Mesothelial cell of epicardium (in vitro differentiated cells): ENCODE measurements at places on chromosomes 12 and 14.

DNA sequence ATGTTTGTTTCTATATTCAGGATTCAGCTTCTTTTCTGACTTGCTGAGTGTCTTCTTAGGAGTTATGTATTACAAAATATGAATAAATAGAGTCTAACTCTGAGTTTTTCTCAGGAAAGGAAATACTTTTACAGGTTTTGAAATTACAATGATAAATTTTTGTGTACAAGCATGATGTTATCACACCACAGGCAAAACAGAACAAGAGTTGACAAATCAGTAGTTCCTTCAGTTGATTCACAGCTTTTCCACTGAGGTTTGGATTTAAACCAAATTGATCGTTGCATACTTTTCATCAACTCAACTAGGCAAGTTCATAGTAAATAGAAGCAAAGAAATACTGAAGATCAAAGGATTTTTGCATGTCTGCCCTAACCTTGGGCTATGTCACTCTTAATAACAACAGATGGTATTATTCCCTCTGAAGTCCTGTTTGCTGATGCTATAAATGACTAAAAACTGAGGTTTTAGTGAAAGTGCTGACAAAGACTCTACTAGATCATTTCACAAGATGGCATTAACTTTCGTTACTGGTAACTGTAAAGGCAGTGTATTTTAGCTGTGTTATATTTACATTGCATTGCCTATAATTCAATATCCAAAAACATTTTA is 520.2 kb downstream of the FLRT2 start:
- DNase-seq = no peak

- DNase-seq = no peak
Measured at GRCh38 chr12:578748-579419, 84.4 kb downstream of the NINJ2 start.

GRCh38 chr12:67042697-67043131 is 226.4 kb upstream of the CAND1 start:
- DNase-seq = no peak

GRCh38 chr12:53211476-53212381 is 4.7 kb upstream of the ITGB7 start:
- DNase-seq = no peak

- DNase-seq = no peak
Measured at GRCh38 chr12:67279637-67280036, 10.5 kb downstream of the CAND1 start.

- DNase-seq = no peak
Measured at GRCh38 chr12:121893961-121894460, 5.4 kb downstream of the PSMD9 start.

- no peak for DNase-seq
Measured at GRCh38 chr12:61655241-61655640, 605.0 kb upstream of the USP15 start.

DNA sequence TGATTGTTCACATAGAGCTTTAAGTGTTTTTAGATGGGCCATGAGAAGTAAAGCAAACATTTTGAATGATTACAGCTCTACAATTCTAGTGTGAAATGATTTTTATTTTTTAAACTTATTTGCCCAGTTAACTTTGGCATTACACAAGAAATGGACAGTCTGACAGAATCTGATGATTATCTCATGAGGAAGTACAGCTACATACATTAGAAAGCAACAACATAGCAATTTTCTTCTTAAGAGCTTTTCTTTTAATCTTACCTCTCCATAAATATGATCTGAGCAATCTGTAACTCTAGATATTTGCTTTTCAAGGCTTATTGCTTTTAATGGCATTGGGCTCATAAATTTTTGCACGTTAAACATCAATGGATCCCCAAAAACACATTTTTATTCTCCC is 26.5 kb upstream of the PPP1R12A start:
- no peak for DNase-seq

DNA sequence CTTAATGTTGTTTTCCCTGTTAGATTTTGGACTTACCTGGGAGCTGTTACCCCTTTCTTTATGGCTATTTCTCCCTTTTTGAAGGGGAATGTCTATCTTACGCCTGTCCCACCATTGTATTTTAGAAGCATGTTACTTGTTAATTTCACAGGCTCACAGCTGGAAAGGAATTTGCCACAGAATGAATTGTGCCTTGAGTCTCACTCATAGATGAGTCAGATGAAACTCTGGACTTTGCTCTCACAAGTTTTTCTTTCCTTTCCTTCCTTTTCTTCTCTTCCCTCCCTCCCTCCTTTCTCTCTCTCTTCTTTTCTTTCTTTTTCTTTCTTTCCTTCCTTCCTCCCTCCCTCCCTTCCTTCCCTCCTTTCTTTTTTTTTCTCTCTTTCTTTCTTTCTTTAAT is 9.3 kb upstream of the ATF7IP start:
- no peak for DNase-seq

GRCh38 chr12:127675936-127676335 is 591.0 kb upstream of the TMEM132C start:
- no peak for DNase-seq

DNA sequence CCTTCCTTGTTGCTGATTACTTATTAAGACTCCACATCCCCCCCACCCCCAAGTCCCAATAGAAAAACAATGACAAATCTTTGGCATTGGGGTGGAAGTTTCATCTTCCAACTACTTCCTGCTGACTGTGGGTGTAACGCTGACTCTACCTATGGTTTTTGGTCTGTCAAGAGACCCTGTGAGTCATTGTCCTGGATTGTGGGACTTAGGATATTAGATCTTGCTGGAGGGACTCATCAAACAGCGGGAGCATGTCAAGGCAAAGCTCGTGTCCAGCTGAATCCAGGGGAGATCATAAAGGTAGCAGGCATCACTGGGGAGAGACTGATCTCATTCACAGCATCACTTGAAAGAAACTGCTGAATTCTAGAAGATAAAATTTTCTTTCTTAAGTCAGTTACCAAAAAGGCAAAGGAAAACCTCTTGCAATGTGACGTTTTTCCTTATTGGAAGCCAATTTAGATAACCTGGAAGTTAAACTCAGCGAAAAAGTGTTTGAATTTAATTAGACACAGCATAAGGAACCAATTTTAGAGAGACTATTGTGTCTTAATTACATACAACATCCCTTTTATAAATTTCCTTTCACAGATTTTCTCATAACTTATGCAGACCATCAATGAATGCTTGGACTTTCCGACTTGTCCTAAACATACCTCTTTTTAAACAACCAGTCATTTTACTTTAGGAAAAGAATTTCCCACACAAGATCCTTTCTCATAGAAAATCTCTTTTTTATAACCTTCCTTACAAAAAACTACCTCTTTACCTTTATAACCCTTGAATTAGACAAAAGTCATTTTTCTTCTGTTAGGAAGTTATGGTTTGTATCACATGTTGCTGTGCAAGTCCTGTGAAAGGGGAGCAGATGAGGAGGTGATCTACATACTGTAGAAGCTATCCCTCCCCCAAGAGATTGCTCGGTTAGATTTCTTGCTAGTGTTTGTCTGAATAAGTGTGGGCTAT is 94.6 kb upstream of the SCAF11 start:
- DNase-seq = no peak

DNA sequence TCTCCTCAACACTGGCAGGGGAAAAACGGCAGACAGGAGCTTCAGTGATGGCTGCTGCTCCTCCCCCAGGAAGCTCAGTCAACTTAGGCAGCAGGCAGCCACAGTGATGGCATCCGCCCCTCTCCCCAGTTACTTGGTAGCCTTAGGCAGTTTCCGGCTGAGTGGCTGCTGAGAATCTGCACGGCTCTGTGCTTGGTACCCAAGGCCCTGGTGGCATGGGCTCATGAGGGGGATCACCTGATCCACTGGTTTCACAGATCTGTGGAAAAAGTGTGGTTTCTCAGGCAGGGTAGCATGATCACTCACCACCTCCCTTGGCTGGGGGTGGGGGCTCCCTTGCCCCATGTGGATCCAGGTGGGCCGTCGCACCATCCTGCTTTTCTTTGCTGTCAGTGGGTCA is 244.6 kb upstream of the MDGA2 start:
- no peak for DNase-seq

- no peak for DNase-seq
Measured at GRCh38 chr14:66401449-66402095, 84.6 kb upstream of the CCDC196 start.

DNA sequence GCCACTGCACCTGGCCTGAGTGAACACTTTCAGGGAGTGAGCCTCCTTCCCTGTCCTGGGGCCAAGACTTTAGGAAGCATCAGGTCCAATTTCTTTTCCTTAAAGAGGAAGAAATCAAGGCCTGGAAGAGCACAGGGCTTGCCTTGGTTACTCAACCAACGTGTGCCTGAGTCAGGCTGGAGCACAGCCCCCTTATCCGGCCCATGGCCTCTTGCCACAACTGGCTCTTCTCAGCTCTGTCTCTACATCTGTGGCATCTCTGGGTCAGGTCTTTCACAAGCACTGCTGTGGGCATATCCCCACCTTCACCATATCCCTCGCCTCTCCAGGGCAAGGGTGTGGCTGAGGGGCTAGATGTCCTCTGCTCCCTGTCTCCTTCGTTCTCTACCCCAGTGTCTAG is 6.8 kb downstream of the MYH6 start:
- no peak for DNase-seq

- DNase-seq = no peak
Measured at GRCh38 chr12:115798309-115798917, 479.1 kb downstream of the MED13L start.

- no peak for DNase-seq
Measured at GRCh38 chr12:42482041-42482747, 107.4 kb downstream of the PRICKLE1 start.

- no peak for DNase-seq
Measured at GRCh38 chr14:71550367-71550766, 381.9 kb upstream of the RGS6 start.

DNA sequence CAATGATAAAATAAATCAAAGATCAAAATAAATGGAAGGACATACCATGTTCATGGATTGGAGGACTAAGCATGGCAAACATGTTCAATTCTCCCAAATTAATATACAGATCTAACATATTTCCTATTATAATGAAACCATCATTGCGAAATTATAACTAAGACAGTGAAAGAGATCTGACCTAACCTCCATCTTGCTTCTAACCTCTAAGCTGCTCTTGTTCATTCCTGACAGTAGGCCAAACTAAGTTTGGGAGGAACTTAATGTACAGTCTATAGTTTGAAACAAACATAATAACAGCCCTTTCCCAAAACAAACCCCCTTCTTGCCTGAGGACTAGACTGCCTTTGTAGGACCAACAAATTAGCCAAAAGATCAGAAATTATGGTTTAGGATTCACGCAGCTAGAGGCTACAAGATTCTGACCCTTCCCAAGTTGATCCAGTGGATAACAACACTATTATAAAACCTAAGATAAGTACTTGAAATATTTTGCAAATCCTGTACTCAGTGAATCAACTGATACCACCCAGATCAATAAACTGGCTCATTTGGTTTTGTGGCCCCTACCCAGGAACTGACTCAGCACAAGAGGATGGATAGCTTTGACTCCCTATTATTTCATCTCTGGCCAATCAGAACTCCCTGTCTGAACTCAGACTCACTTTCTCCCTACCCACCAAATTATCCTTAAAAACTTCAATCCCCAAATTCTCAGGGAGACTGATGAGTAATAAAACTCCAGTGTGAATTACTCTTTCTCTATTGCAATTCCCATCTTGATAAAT is 41.7 kb upstream of the OR5AU1 start:
- no peak for DNase-seq

GRCh38 chr12:130992448-130992847 is 38.7 kb downstream of the ADGRD1 start:
- DNase-seq = no peak

- DNase-seq = no peak
Measured at GRCh38 chr12:87883806-87884205, 145.4 kb downstream of the C12orf50 start.
